ENCODE measurements at places on chromosomes 12 and 14.

- DNase-seq: no peak
Measured at GRCh38 chr12:23139026-23139425, 514.1 kb downstream of the ETNK1 start.

DNA sequence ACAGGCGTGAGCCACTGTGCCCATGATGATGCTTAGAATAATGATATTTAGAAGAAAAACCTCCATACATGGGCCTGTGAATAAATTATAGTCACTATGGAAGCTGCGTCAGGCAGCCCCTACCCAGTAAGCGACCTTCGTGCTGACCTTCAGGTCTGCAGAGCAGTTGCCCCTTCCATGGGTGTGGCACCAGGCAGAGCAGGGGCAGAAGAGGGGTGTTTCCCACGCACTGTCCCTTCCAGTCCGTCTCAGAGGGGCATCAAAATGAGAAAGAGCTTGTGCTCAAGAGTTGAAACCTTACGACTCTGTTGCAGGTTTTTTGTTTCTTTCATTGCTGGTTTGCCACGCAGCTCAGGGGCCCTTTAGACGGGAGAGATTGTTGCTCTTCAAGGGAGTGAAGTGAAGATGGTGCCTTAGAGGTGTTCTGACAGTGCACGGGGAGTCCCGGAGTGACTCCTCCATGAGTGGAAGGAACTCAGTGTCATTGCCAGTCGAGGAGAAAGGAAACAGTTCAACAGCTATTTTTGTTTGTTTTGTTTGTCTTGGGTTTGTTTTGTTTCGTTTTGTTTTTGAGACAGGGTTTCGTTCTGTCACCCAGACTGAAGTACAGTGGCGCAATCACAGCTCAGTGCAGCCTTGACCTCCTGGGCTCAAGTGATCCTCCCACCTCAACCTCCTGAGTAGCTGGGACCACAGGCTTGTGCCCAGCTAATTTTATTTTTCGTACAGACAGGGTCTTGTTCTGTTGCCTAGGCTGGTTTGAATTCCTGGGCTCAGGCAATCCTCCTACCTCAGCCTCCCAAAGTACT, 13.9 kb downstream of the CKB start:
- DNase-seq: no peak

DNA sequence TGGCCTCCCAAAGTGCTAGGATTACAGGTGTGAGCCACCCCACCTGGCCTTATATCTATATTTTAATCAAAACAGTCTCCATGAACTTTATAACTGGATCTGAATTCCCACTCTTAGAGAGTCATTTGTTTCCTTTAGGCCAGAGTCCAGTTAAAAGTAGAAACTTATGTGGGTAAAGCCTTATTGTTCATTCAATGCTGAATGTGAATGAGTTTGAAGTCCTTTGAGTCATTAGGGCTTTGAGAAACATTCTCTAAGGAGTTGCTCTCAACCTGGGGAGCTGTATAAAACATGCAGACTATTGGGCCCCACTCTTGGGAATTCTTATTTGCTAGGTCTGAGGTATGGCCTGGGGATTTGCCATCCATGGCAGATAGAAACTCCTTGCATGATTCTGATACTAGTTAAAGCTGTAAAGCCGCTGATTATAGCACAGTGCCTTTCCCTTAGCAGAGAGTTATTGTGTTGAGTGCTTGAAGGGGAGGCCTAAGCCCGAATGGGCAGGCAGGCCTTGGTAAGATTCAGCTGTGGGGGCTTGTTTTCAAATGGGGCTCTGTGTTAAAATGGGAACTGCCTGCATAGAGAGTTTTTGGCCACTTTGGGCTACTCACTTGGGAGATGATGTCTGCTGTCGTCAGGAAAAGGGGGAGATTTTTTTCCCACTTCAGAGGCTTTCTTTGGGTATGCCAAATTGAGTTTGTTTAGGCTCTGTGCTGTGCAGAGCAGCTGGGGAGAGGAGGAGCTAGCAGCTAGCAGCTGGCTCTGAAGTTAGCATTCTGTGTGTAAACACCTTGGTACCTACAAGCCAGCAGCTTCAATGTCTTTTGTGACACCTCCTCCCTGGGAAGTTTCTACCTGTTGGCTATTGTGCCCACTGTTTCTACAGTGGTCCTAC, 117.5 kb downstream of the DACT1 start:
- no peak for DNase-seq

DNA sequence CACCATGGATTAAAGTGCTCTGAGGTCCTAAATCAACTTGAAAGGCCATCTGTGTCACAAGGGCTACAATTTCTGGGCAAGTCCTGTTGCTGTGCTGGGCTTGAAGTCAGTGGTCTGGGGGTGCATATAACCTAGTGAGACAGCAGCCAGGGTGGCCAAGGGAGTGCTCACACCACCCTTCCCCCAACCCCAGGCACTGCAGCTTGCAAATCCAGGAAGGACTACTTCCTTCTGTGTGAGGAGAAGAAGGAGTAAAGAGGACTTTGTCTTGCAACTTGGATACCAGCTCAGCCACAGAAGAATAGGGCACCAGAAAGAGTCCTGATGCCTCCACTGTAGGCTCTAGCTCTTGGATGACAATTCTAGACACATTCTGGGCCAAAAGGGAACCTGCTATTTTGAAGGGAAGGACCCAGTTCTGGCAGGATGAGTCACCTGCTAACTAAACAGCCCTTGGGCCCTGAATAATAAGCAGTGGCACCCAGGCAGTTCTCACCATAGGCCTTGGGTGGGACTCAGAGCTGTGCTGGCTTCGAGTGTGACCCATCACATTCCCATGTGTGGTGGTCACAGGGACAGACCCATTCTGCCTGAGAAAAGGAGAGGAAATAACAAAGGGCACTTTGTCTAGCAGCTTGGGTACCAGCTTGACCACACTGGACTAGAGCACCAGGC, 32.6 kb upstream of the DHRS7 start:
- DNase-seq: no peak

DNA sequence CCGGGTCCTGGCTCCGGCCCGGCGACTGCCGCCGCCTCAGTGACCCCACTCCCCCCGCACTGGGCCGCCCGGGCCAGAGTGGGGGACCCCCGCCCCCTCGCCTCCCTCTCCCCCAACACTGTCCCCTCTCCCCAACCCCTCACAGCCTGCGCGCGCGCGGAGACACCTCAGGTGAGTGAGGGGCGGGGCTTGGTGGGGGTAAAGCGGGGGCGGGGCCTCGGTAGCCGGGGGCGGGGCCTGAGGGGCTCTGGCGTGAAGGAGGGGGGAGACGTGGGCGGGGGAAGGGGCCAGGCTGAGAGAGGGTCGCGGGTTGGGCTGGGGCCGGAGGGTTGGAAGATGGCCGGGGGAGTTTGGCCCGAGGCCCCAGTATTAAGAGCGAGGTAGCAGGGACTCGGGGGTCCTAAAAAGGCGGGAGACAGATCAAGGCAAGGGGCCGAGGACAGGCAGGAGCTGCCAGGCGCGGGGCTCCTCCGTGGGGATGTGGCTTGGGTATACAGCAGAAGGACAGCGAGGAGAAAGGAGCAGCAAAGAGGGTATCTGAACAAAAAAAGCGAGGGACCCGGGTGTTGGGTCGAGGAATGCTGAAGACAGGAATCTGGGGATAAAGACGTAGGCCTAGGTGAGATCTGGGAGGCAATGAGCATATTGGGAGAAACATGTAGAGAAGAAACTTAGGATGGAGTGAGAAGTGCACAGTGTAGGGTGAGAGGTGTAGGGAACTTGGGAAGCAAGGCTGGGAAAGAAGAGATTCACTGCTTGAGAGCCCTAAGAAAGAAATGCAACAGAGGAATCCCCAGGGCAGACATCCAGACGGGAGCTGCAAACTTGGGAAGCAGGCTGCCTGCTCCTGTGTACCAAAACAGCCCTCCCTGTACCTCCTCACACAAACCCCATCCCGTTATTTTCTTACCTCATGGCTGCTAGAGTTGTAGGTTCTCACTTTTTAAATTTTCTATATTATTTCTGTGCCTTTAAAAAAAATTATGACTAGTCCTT, 10.8 kb downstream of the SUOX start:
- peak; percentile 81 for DNase-seq

All from ovary (tissue), 10 donors.